ENCODE measurements at places on chromosomes 4 and X. TPM values are rescaled to one million over a fixed set of nuclear protein-coding genes. Genes with fewer than 3 reads are reported as not detected.

Gene CYSLTR1
- under 0.01 TPM for total RNA-seq

Gene DHRSX
- total RNA-seq = 35.4 TPM

Gene TLR3
- total RNA-seq = 0.97 TPM

Gene ZNF711
- 0.86 TPM for total RNA-seq

Gene ZFP92
- 0.32 TPM for total RNA-seq

Gene C4orf51
- total RNA-seq = not detected

Gene TMEM271
- total RNA-seq = not detected

Gene CCDC110
- total RNA-seq = 0.43 TPM

Gene NAT8L
- total RNA-seq = under 0.01 TPM

Gene SPATA4
- total RNA-seq = 0.97 TPM

Gene SHISA3
- not detected for total RNA-seq

Gene FAM9A
- total RNA-seq = not detected

Gene CYP4V2
- total RNA-seq = 12.9 TPM

Gene SFRP2
- total RNA-seq = not detected

Gene KIT
- total RNA-seq = 5.5 TPM

Gene TEX13B
- total RNA-seq = not detected

Gene MAGEC3
- total RNA-seq = not detected

Gene C4orf50
- not detected for total RNA-seq

Gene TAF7L
- 0.32 TPM for total RNA-seq

Gene SH2D1A
- total RNA-seq = not detected

Gene SLITRK2
- total RNA-seq = not detected

Gene CT55
- not detected for total RNA-seq

Gene MAGEE1
- 0.64 TPM for total RNA-seq

Gene NCAPG
- total RNA-seq = 32.8 TPM

Gene GLRA2
- not detected for total RNA-seq

Gene PABPC5
- 1.3 TPM for total RNA-seq

Gene MAP7D3
- total RNA-seq = 14.5 TPM

Gene P2RY10
- not detected for total RNA-seq

Gene EVC
- total RNA-seq = 54.4 TPM

Gene PLP2
- 19.0 TPM for total RNA-seq

Gene SNCA
- 3.5 TPM for total RNA-seq

Gene MXRA5
- total RNA-seq = 45.4 TPM

Gene PASD1
- total RNA-seq = not detected

Gene GAGE1
- not detected for total RNA-seq

Gene ADH4
- total RNA-seq = not detected

Gene GPRIN3
- 0.43 TPM for total RNA-seq

Gene IBSP
- total RNA-seq = not detected

Gene F9
- total RNA-seq = not detected

Gene DDX3X
- 186 TPM for total RNA-seq

Gene KLHL4
- total RNA-seq = 0.97 TPM

Gene SMR3B
- total RNA-seq = not detected

Gene FOXP3
- total RNA-seq = under 0.01 TPM

Gene MAPK10
- 12.1 TPM for total RNA-seq

Gene TSPYL2
- 13.0 TPM for total RNA-seq
